ENCODE measurements at places on chromosomes 3 and 15. TPM values are rescaled to one million over a fixed set of nuclear protein-coding genes. Genes with fewer than 3 reads are reported as not detected.

ZNF80 gene
- not detected for total RNA-seq

DNA sequence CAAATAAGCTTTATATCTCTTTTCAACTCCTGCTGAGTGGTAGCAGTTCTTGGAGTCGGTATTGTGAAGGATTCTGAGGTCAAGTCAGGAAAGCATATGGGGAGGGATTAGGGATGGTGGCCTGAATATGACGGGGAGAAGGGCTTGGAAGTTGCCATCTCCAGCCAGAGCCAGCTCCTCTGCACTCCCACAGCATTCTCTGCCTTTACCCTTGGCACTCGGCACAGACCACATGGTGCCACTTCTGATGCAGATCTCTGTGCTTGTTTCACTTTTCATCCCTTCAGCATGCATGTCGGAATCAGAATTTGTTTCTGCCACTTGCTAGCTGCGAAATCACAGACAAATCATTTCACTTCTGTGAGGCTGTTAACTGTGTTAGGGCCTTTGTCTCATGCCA lies 52.5 kb downstream of the RAB11A start:
- H3K4me1 ChIP-seq, result peaks cover 18% of the 10 kb centered on the region
- H3K27me3 ChIP-seq, result no peaks in the 10 kb centered on the region
- peaks cover 5% of the 10 kb centered on the region for H3K36me3 ChIP-seq
- no peak for DNase-seq
- no peak overlapping the region for H3K4me3 ChIP-seq
- no peak overlapping the region for H3K27ac ChIP-seq

GRCh38 chr3:62951037-62951613 lies 75.9 kb upstream of the CADPS start:
- no peaks in the 10 kb centered on the region for H3K27me3 ChIP-seq
- H3K4me3 ChIP-seq, result no peak overlapping the region
- DNase-seq, result no peak
- H3K27ac ChIP-seq, result no peak overlapping the region
- no peaks in the 10 kb centered on the region for H3K36me3 ChIP-seq

DNA sequence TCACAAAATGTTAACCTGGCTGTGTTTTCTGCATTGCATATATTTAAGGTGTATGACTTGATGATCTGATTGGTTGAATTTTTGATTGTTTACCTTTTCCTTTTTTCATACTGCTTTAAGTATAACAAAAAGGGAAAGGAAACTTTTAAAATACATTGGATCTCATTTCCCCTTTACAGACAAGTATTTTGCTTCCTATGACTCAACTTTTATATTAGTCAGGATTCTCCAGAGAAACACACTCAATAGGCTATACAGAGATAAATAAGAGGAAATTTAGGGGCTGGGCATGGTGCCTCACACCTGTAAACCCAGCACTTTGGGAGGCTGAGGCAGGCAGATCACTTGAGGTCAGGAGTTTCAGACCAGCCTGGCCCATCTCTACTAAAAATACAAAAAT lies 205.8 kb downstream of the TJP1 start:
- no peaks in the 10 kb centered on the region for H3K4me1 ChIP-seq
- H3K27ac ChIP-seq, result no peak overlapping the region
- H3K4me3 ChIP-seq, result no peak overlapping the region
- H3K36me3 ChIP-seq, result no peaks in the 10 kb centered on the region
- DNase-seq, result no peak
- H3K27me3 ChIP-seq, result peaks cover 89% of the 10 kb centered on the region

HDC gene
- total RNA-seq, result 0.52 TPM

CISH gene
- 16.6 TPM for total RNA-seq

FRMD4B gene
- total RNA-seq, result 16.1 TPM

- H3K27ac ChIP-seq, result no peak overlapping the region
- no peak overlapping the region for H3K4me3 ChIP-seq
- no peaks in the 10 kb centered on the region for H3K36me3 ChIP-seq
- H3K4me1 ChIP-seq, result no peaks in the 10 kb centered on the region
- no peaks in the 10 kb centered on the region for H3K27me3 ChIP-seq
Measured at GRCh38 chr3:131553495-131554247, 50.9 kb upstream of the MRPL3 start.

DNA sequence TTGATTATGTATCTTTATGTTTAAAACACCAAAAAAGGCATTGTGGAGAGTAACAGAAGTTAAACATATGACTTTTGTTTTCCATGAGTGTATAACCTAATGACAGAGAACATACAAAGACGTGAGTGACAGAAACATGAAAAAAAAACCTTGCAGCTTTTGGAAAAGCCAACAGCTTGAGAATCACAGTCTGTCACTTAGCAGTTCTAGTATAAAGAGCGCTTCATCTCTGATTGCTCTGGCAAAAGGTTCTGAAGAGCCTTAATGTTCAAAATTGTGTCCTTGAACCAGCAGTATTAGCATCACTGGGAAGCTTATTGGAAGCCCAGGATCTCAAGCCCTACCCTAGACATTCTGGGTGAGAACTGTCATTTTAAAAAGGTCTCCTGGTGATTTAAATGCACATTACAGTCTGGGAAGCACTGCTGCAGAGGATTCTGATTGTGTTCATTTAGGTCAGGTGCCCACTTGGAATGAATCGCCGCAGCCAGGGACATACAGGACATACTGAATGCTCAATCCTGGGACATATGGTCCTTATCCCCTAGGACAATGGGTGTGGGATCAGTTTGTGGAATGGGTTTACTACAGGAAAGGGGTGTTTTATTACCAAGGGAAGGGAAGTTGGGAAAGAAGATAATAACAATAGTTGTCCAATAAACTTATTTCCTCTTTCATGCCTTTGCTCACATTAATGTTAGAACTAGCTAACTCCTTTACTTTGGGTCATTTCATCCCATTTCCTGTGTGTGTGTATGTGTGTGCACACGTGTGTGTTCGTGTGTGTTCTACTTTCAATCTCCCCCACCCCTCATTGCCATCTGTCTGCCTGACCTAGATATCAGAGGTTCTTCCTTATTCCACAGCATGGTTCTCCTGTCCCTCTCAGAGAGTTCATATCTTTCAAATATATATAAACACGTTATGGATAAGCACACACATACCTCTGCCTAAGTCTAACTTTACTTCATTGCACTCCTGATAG lies 55.0 kb downstream of the LRRC49 start:
- H3K27ac ChIP-seq, result peak overlapping the region; percentile 57
- DNase-seq, result no peak
- no peaks in the 10 kb centered on the region for H3K27me3 ChIP-seq
- no peak overlapping the region for H3K4me3 ChIP-seq
- peaks cover 31% of the 10 kb centered on the region for H3K4me1 ChIP-seq

KY gene
- 12.1 TPM for total RNA-seq

GRCh38 chr15:95864467-95864886 lies 466.0 kb upstream of the NR2F2 start:
- H3K36me3 ChIP-seq, result no peaks in the 10 kb centered on the region
- H3K4me1 ChIP-seq, result no peaks in the 10 kb centered on the region
- H3K27me3 ChIP-seq, result no peaks in the 10 kb centered on the region
- H3K27ac ChIP-seq, result no peak overlapping the region
- H3K4me3 ChIP-seq, result no peak overlapping the region

CD276 gene
- 32.4 TPM for total RNA-seq

GRCh38 chr15:41161736-41162135 lies 45.7 kb upstream of the INO80 start:
- H3K27me3 ChIP-seq, result no peaks in the 10 kb centered on the region
- DNase-seq, result no peak
- no peak overlapping the region for H3K4me3 ChIP-seq
- H3K27ac ChIP-seq, result no peak overlapping the region
- no peaks in the 10 kb centered on the region for H3K36me3 ChIP-seq

MSL2 gene
- 19.0 TPM for total RNA-seq

PLA1A gene
- 2.8 TPM for total RNA-seq

CDHR4 gene
- not detected for total RNA-seq

KCNAB1 gene
- total RNA-seq, result 2.4 TPM

DNA sequence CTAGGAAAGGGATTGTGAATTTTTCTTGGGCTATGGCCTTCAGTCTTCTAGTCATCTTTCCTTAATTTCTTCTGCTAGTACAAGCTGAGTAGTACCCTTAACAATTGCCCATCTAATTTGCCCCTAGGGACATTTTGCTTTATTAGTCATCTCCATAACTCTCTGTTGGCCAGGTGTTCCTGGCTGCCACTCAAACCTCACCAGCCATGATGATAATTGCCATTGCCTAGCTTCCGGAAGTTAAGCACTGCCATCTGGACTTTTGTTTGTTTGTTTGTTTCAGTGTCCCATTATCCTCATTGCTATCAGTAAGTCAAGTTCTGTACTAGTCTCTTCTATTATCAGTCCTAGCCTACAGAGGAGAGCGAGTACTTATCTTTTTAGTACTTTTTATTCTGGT lies 36.6 kb upstream of the UBL7 start:
- H3K36me3 ChIP-seq, result no peaks in the 10 kb centered on the region
- no peak overlapping the region for H3K27ac ChIP-seq
- no peak for DNase-seq
- no peaks in the 10 kb centered on the region for H3K27me3 ChIP-seq

TTLL13 gene
- total RNA-seq, result 0.19 TPM

- no peaks in the 10 kb centered on the region for H3K4me1 ChIP-seq
- no peak for DNase-seq
- H3K27ac ChIP-seq, result no peak overlapping the region
- no peak overlapping the region for H3K4me3 ChIP-seq
Measured at GRCh38 chr15:45611305-45611704, 23.5 kb upstream of the SQOR start.

GRCh38 chr3:44995142-44995770 lies 19.2 kb downstream of the EXOSC7 start:
- DNase-seq, result no peak
- H3K4me3 ChIP-seq, result no peak overlapping the region
- H3K27ac ChIP-seq, result peak overlapping the region; percentile 62
- no peaks in the 10 kb centered on the region for H3K27me3 ChIP-seq
- H3K36me3 ChIP-seq, result peaks cover 44% of the 10 kb centered on the region

DNA sequence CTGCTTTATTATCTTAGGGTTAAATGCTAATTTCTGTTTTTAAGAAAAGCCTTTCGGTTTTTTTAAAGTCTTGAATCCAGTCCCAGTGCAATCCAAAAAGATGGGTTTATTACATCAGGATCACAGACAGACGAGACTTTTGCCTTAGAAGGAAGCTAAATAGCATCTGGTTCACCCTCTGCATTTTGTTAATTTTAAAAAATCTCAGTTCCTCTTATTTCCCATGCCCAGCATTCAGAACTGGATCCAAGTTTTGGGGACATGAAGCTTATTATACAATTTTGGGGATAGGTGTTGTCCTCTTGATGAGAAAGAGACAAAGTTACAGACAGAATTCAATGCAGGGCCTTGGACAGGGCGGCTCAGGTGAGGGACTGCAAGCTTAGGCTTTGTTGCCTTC lies 181.5 kb upstream of the LYSMD4 start:
- no peaks in the 10 kb centered on the region for H3K36me3 ChIP-seq
- peaks cover 22% of the 10 kb centered on the region for H3K27me3 ChIP-seq
- H3K27ac ChIP-seq, result no peak overlapping the region
- H3K4me1 ChIP-seq, result no peaks in the 10 kb centered on the region
- H3K4me3 ChIP-seq, result no peak overlapping the region
- DNase-seq, result no peak

DNA sequence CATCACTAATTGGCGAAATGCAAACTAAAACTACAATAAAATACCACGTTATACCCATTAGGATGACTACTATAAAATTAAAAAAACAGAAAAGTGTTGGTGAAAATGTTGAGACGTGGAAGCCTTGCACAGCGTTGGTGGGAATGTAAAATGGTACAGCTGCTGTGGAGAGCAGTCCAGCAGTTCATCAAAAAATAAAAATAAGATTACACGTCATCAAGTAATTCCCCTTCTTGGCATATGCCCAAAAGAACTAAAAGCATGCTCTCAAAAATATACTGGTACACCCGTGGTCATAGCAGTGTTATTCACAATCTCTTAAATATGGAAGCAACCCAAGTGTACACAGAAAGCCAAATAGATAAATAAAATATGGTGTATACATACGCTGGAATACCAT lies 71.8 kb upstream of the NDN start:
- H3K4me3 ChIP-seq, result no peak overlapping the region
- no peak overlapping the region for H3K27ac ChIP-seq
- H3K4me1 ChIP-seq, result no peaks in the 10 kb centered on the region
- DNase-seq, result no peak
- no peaks in the 10 kb centered on the region for H3K27me3 ChIP-seq
- no peaks in the 10 kb centered on the region for H3K36me3 ChIP-seq

MAPKAPK3 gene
- 359 TPM for total RNA-seq
